Activated CD4-positive, alpha-beta T cell treated with anti-CD3 and anti-CD28 coated beads for 36 hours (primary cell): ENCODE measurements at places on chromosomes 2 and 18.

DNA sequence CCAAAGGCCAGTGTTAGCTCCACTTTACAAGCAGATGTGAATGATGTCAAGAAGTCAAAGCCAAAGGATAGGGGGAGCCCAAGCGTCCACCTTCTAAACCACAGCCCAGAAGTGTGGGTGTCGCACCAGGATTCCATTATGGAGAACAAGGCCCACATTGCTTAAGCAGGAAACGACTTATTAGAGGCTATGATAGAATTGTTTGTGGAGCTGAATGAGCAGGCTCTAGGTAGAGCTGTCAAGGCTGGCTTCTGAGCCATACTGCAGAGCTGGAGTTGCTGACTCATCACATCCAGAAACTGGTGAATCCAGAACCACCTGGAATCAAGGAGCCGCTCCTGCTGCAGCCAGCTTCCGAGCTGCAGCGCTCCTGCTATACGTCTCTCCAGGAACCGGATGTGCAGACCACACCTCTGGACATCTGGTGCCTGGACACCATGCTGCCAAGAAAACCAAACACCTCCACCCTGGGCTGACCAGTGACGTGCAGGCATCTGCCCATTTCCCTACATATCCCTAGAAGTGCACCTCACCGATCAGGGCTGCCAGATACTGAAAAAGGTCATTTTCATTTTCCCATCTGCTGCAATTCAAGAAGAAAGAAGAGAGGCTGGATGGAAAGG lies 6.2 kb upstream of the TWIST2 start:
- DNase-seq: no peak

DNA sequence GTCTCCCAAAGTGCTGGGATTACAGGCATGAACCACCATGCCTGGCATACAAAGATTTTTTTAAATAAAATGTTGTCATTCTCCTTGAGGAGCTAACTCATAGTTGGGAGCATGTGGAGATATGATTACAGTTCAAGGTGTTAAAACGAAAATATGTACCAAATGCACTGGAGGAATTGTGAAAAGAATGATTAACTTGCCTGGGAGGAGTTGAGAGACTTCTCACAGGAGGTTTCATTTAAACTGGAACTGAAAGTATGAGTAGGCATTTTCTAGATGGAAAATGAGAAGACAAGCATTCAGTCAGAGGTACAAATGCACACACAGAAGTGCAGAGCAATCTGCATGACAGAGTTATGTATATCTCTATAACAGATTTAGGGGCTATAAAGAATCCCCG lies 126.6 kb upstream of the PDE1A start:
- DNase-seq: no peak

DNA sequence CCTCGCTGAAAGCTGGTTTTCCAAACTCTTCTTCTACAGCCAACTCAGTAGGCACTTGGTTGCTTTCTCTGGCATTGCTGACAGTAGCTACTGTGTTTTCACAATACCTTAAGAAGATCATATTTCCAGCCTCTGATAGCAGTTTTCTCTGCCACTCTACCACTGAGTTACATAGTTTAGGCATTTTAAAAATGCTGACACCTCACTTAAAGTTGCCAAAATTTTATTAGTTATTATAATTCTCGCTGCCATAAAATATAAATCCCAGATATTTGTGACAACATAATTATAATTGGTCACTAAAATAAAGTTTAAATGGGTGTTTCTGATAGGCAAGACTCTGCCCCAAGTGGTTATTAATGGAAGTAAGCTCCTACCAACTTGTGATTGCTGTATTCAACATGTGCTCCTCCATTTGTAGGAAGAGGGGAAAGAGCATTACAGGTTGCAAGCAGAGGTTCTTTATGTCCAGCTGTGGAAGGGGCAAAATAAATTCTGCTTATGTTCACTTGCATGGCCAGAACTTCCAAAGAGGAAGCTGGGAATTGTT lies 1202.8 kb downstream of the CNTNAP5 start:
- DNase-seq: no peak

GRCh38 chr2:145043399-145043834 lies 523.5 kb upstream of the ZEB2 start:
- no peak for DNase-seq
